Activated CD8-positive, alpha-beta memory T cell treated with anti-CD3 and anti-CD28 coated beads, Interleukin-2, amount 10 ng/mL, durations not matched to agents 7 days and 5 days (primary cell): ENCODE measurements at places on chromosomes 3 and 15. TPM values are rescaled to one million over a fixed set of nuclear protein-coding genes. Genes with fewer than 3 reads are reported as not detected.

MUSTN1 gene
- 0.40 TPM for total RNA-seq

SORD gene
- 7.8 TPM for total RNA-seq

SLC15A2 gene
- total RNA-seq, result 4.8 TPM

CXCR6 gene
- total RNA-seq, result 49.7 TPM

DNA sequence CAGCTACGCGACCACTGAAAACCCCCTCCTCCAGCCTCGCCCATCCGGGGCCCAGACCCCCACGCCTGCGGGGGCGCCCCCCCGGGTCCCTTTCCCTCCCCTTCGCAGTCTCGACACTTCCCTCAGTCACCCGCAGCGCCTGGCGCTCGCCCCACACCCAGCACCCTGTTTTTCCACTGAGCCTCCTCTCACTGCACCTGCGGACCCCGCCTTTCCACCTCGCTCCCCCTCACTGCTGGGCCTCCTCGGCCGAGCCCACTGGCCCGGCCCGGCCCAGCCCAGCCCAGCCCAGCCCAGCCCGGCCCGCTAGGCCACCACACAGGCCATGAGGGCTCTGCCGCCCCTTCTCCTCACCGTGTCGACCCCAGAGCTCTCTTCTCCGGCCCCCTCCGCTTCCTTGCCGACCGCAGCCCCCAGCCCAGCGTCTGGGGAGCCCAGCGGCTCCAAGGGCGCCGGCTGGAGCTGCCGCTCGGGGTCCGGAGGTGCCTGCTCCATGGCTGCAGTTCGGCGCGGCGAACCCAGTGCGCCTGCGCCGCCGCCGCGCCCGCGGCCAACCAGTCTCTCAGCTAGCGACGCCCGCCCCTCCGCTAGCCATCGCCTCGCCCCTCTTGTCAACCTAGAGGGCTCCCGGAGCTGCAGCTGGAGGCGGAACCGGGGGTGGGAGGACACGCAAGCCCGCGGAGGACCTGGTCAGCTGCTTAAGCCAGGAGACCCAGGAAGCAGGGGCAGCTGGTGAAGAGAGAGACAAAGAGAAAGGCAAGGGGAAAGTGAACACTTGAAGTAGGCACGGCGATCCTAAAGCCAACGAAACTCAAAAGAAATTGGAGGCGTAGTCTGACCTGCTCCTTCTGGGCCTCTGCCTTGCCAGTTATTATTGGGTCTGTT is at the start of gene SNX4:
SNX4 (minus strand) TSS at position 525 of the 885 bp plus-strand sequence; CDS start at position 495, 30 bp downstream.
- DNase-seq, result peak; percentile 94

GRCh38 chr15:43352693-43353382 is 18.0 kb downstream of the ZSCAN29 start:
- no peak for DNase-seq

- DNase-seq, result no peak
Measured at GRCh38 chr15:88002706-88003105, 253.8 kb downstream of the NTRK3 start.

DNA sequence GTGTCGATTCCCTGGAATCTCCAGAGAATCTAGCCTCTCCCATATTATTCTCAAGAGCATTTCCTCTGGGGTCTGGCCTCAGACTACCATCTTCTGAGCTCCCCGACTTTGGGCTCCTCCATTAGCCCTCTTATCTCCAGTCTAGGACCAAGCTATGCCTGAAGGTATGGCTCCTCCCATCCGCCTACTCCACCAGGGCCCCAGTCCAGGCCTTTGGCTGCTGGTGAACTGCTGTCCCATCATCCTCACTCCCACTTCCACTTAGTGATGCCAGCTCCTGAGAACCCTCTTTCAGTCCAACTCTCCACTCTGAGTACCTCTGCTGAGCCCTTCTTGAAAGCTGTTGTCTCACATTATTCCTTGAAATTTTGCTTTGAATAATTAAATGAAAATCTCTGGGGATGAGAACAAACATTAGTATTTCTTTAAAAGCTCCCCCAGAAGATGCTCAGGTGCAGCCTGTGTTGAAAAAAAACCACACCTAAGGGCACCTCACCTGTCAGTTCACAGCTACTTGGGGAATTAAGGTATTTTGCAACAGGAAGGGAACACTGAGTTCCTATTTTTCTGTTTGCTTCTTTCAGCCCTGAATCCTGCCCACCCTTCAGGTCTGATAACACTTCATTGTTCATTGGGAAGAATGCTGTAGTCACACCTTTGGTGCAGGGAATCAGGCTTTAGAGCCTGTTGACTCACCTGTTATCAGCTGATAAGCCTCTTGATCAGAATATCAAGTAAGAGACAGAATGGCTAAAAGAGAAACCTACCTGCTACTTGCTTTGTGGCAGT is 9.5 kb downstream of the CLDN18 start:
- no peak for DNase-seq

DNA sequence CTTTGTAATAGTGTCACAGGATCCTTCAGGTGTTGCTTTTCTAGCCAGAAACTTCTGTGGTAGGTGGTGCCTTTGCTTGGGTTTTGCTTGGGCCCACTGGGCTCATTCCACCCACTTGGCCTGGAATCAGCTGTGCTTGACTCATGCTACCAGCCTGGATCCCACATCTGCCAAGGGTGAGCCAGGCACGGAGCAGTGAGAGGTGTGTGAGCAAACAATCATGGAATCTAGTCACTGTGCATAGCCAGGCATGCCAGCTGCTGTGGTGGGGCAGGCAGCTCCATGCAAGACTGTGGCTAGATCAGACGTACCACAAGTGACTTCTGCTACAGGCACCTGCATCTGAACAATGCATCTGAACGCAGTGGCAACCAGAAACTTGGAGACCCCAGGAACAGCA is 275.9 kb downstream of the UBE2E2 start:
- no peak for DNase-seq
